Thyroid gland (tissue), 4 donors: ENCODE measurements at places on chromosomes 12 and 14. TPM values are rescaled to one million over a fixed set of nuclear protein-coding genes. Genes with fewer than 3 reads are reported as not detected.

- no peak for DNase-seq
- H3K4me3 ChIP-seq: no peak overlapping the region
- H3K27ac ChIP-seq: no peak overlapping the region
- H3K36me3 ChIP-seq: no peaks in the 10 kb centered on the region
- peaks cover 9% of the 10 kb centered on the region for H3K4me1 ChIP-seq
Observed at GRCh38 chr12:116372815-116373214, 95.3 kb upstream of the MED13L start.

DNA sequence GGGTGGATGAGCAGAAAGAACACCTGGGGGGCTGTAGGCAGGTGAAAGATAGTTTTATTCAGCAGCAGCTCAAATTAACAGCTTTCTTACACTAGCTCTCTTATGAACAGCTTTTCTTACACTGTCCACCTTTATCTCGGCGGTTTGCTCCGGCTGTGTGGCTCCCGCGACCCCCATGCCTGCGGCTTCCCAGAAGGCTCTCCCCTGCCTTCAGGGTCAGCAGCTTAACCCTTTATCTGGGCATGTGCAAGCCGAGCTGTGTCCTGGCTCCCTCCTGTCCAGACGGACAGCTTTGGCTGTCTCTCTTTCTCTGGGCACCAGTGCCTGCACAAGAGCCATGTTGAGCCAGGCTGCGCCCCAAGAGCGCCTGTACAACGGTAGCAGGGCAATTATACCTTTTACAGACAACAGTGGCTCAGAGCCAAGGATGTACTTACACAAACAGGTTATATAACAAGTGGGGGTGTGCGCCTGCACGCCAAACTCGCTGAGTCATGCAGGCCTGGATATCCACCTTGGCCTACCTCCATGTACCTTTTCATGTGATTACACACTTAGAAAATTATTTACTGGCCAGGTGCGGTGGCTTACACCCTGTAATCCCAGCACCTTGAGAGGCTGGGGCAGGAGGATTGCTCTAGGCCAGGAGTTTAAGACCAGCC, 28.5 kb upstream of the KLHL42 start:
- DNase-seq: peak; percentile 14
- H3K4me3 ChIP-seq: no peak overlapping the region
- H3K27ac ChIP-seq: no peak overlapping the region
- no peaks in the 10 kb centered on the region for H3K36me3 ChIP-seq

GRCh38 chr12:120200364-120200800, 529 bp downstream of the RPLP0 start:
- H3K27me3 ChIP-seq: no peaks in the 10 kb centered on the region
- peak overlapping the region; percentile 57 for H3K4me3 ChIP-seq
- DNase-seq: no peak

GRCh38 chr12:8996682-8997405, 7.5 kb downstream of the KLRG1 start:
- no peaks in the 10 kb centered on the region for H3K36me3 ChIP-seq
- no peaks in the 10 kb centered on the region for H3K4me1 ChIP-seq
- H3K27ac ChIP-seq: no peak overlapping the region
- H3K4me3 ChIP-seq: no peak overlapping the region
- DNase-seq: no peak

- no peaks in the 10 kb centered on the region for H3K36me3 ChIP-seq
- no peak overlapping the region for H3K4me3 ChIP-seq
- no peak for DNase-seq
- no peaks in the 10 kb centered on the region for H3K4me1 ChIP-seq
- no peak overlapping the region for H3K27ac ChIP-seq
- no peaks in the 10 kb centered on the region for H3K27me3 ChIP-seq
Observed at GRCh38 chr14:66291756-66292155, 194.4 kb upstream of the CCDC196 start.

DNA sequence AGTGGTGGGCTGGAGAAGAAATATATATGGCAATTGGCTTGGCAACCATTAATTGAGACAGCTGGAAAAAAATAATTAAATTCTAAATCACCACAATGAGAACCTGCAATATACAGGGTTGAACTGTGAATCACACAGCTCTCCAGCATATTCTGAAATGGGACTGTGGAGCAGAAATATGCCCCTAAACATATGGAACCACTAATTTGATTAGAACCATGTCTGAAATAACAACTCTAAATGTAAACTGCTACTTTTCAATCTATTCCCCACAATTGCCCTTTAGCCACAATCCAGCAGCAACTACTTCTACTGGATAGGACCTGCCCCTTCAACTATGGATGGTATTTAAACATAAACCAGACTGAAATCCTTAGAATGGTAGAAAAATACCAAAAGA, 330.4 kb downstream of the TRHDE start:
- no peaks in the 10 kb centered on the region for H3K27me3 ChIP-seq
- H3K4me3 ChIP-seq: no peak overlapping the region
- no peaks in the 10 kb centered on the region for H3K36me3 ChIP-seq
- no peaks in the 10 kb centered on the region for H3K4me1 ChIP-seq

DNA sequence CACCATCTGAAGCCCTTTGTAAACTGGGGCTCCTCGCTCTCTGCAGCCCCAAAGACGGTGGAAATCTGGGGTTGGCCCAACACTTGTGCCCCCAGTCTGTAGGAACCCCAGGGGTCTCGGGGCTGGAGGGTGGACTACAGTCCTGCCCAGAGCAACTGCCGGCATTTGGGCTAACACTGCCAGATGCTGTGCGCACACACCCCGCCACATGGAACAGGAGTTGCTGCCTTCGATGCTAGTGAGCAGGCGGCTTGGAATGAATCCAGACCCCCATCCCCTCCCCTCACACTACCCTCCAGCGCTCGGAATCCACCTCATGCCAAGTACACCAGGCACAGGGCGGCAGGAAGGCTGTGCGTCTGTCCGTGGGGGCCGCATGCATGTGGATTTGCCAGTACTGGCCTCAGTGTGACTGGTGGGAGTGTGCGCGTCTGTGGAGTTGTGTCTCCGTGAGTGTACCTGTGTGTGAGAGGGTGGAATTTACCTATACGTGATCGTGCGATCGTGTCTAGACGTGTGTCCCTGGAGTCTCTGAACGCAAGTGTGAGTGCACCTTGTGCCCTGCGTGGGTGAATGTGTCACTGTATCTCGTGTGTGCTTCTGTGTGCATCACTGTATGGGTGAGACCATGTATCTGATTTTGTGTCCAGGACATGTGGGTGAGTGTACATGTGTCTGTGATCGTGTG, 5.1 kb downstream of the LHX5 start:
- H3K36me3 ChIP-seq: no peaks in the 10 kb centered on the region
- peaks cover 59% of the 10 kb centered on the region for H3K27me3 ChIP-seq
- no peak overlapping the region for H3K27ac ChIP-seq
- no peak for DNase-seq
- H3K4me3 ChIP-seq: no peak overlapping the region
- H3K4me1 ChIP-seq: peaks cover 37% of the 10 kb centered on the region

- no peak for DNase-seq
- no peak overlapping the region for H3K4me3 ChIP-seq
- no peak overlapping the region for H3K27ac ChIP-seq
- H3K27me3 ChIP-seq: no peaks in the 10 kb centered on the region
Observed at GRCh38 chr12:28611449-28611848, 421.2 kb downstream of the CCDC91 start.

GRCh38 chr14:103772078-103772712, 56.6 kb downstream of the ZFYVE21 start:
- H3K4me3 ChIP-seq: no peak overlapping the region
- no peak for DNase-seq
- no peak overlapping the region for H3K27ac ChIP-seq
- no peaks in the 10 kb centered on the region for H3K36me3 ChIP-seq
- H3K4me1 ChIP-seq: peaks cover 42% of the 10 kb centered on the region
- no peaks in the 10 kb centered on the region for H3K27me3 ChIP-seq

DNA sequence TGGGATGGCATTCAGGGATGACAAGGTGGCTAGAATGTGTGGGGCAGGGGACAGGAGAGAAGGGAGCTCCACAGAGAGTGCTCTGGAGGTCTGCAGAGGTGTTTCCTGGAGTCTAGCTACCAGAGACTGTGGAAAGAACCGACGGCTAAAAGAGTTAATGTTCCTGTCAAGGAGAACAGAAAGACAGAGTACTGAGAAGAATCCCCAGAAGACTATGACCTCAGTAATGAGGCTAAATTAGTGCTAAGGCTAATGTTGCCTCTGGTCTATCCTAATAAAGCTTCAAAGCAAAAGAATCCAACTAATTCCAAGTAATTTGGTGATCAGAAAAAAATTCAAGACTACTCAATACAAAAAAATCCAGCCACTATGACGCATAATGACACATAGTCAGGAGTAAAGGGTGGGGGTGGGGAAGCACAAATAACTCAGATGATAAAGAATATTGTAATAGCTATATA, 44.7 kb downstream of the FERMT2 start:
- H3K36me3 ChIP-seq: no peaks in the 10 kb centered on the region
- no peaks in the 10 kb centered on the region for H3K27me3 ChIP-seq
- DNase-seq: no peak
- H3K27ac ChIP-seq: peak overlapping the region; percentile 5
- H3K4me1 ChIP-seq: peaks cover 31% of the 10 kb centered on the region

DNA sequence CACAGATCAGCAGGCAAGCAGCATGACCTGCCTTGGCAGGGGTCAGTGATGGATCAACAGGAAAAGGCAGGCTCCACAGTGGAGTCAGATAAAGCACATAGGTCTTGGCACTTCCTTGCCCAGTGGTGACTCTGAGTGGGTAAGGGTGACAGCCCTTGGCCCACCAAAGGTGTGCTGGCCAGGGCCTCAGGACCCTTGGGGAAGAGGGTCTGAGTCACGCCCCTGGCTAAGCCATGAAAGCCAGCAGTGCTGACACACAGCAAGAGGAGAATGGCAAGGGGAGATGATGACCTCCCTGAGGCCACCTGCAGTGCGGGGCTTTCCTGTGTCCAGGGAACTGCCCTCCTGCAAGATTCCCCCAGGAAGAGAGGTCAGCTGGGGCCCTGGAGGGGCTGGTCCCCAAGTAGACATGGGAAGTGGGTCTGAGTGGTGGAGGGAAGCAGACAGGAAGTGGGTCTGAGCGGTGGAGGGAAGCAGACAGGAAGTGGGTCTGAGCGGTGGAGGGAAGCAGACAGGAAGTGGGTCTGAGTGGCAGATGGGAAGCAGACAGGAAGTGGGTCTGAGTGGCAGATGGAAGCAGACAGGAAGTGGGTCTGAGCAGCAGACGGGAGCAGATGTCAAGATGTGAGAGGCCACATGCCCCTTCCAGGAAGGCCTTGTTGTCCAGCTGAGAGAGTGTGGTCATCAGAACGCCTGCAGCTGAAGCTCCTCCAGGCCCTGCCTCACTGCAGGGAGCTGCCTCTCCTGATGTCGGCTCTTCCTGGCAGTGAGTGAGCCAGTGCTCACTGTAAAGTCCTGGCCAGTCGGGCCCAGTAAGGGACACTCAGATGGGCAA, 34.8 kb downstream of the DIO3 start:
- no peaks in the 10 kb centered on the region for H3K36me3 ChIP-seq
- no peak overlapping the region for H3K27ac ChIP-seq
- H3K4me3 ChIP-seq: no peak overlapping the region
- H3K4me1 ChIP-seq: no peaks in the 10 kb centered on the region
- no peaks in the 10 kb centered on the region for H3K27me3 ChIP-seq
- no peak for DNase-seq

DIO3 gene
- 10.7 TPM for total RNA-seq

HOXC10 gene
- total RNA-seq: not detected

DNA sequence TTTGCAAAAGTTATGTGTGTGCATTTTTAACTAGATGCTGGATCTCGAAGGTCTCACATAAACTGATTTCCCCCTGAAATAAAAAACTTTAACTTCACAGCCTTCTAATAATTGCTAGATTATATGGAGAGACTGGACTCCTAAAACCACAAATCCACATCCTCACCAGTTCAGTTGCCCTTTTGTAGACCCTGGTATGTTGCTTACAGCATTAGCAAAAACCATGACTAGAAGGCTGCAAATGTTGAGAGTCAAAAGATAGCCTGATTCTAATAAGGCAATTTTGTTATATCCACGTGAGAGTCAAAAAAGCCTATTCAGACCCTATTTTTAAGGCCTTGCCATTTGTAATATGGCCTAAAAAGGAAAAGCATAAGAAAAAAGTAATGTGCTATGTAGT, 37.4 kb downstream of the RASSF8 start:
- peaks cover 19% of the 10 kb centered on the region for H3K4me1 ChIP-seq
- no peak overlapping the region for H3K4me3 ChIP-seq
- no peaks in the 10 kb centered on the region for H3K36me3 ChIP-seq
- no peaks in the 10 kb centered on the region for H3K27me3 ChIP-seq

TC2N gene
- total RNA-seq: 75.0 TPM

MMAB gene
- total RNA-seq: 68.0 TPM

DNA sequence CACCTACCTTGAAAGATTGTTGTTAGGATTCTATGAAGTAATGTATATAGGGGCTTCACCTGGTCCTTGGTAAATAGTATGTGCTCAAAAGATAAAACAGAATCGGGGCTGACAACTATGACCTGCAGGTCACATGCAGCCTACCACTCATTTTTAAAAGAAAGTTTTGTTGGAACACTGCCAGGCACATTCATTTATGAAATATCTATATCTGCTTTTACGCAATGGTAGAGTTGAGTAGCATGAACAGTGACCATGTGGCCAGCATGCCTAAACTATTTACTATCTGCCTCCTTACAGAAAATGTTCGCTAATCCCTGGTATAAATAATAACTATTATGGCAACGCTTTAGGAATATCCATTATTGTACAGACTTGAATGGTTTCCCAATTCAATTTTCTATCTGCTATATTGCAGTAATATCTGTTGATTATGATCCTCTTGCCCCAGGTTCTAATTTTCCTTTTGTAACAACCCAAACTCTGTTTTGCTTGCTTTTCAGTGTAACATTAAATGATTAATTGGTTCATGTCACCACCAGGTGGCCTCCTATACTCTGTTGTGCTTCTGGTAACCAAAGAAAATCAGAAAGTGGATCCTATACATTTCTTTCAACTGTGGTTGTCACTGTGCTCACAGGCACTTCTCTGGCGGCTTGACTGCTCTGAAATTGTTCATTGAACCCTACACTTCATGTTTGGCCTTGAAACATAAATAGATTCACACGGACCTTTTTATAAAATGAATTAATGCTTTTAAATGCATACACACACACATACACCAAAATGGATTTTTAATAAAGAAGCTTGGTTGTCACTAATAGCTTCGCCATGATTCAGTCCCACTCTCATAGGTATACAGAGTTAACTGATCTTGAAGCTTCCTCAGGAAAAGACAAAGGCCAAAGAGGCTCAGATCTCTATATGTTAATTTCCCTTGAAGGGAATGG, 227.7 kb upstream of the NPAS3 start:
- H3K4me1 ChIP-seq: no peaks in the 10 kb centered on the region
- H3K27ac ChIP-seq: no peak overlapping the region
- H3K36me3 ChIP-seq: no peaks in the 10 kb centered on the region
- H3K4me3 ChIP-seq: no peak overlapping the region

TMEM30B gene
- total RNA-seq: 91.0 TPM

PLEKHD1 gene
- total RNA-seq: 7.6 TPM

ZDHHC22 gene
- total RNA-seq: not detected

GRCh38 chr14:100398044-100398443, 74.9 kb downstream of the SLC25A47 start:
- no peak overlapping the region for H3K27ac ChIP-seq
- H3K4me1 ChIP-seq: no peaks in the 10 kb centered on the region
- H3K4me3 ChIP-seq: no peak overlapping the region

KLRC2 gene
- total RNA-seq: 0.33 TPM

FBRSL1 gene
- total RNA-seq: 14.3 TPM

FAM181A gene
- total RNA-seq: 0.67 TPM

- no peak for DNase-seq
- no peaks in the 10 kb centered on the region for H3K36me3 ChIP-seq
- no peak overlapping the region for H3K4me3 ChIP-seq
- H3K27ac ChIP-seq: no peak overlapping the region
- no peaks in the 10 kb centered on the region for H3K4me1 ChIP-seq
Observed at GRCh38 chr14:54594537-54594936, 27.6 kb downstream of the SAMD4A start.

GRCh38 chr14:89013098-89013504, 188.7 kb downstream of the TTC8 start:
- no peaks in the 10 kb centered on the region for H3K27me3 ChIP-seq
- no peaks in the 10 kb centered on the region for H3K4me1 ChIP-seq
- no peak overlapping the region for H3K27ac ChIP-seq
